ENCODE measurements at places on chromosomes 6 and 20.

DNA sequence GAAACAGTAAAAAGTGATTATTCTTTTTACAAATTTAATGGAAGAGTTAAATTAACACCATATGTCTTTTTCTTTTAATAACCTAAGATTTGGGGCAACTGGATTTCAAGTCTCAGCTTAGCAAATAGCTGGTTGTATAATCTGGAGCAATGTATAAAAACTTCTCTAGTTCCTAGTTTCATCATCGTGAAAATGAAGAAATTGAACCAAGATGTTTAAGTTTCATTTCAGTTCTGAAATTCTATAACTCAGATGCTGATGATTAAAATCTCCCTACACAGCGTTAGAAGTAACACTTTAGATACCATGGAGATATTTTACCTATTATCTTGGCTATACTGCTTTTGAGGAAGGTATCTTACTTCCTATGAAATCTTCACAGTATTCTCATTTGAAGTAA lies 252.0 kb downstream of the KIF16B start:
- DNase-seq, result no peak

GRCh38 chr6:10418862-10419748 lies 4.2 kb upstream of the TFAP2A start:
- DNase-seq, result no peak

- no peak for DNase-seq
These were observed 13.4 kb downstream of the IYD start for GRCh38 chr6:150382171-150382570.

- DNase-seq, result no peak
These were observed 5.3 kb upstream of the ZNF184 start for GRCh38 chr6:27478141-27478705.

DNA sequence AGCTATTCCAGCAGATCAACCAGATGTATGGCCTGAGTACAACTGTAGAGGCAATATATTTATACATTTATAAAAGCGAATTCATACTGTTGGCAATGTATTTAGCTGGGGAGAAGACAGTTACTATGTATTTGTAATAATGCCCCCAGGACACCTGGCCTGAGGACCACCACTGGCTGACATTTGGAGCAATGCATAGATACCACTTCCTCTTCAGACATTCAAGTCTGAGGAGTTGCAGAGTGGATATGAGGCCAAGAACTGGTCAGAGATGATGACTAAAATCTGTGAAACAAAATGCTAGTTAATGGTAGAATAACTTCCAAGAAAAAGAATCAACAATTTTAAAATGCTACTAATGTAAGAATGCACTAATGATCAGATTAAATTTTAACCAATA lies 462.3 kb downstream of the CDC5L start:
- no peak for DNase-seq

DNA sequence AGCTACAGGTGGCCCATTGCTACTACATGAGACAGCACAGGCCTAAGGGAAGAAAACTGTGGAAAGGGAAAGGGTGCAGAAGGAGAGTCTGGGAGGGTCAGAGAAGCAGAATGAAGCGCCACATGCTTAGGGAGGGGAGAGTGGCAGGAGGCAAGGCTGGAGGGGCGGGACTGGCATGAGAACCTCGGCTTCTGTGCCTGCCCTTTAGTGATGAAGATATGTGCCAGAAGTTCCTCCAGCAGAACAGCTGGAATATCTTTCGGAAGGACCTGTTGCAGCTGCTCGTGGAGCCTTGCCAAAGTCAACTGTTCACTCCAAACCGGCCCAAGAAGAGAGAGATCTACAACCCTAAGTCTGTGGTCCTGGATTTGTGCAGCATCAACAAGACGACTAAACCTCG lies 61.8 kb downstream of the CNBD2 start:
- DNase-seq, result no peak

DNA sequence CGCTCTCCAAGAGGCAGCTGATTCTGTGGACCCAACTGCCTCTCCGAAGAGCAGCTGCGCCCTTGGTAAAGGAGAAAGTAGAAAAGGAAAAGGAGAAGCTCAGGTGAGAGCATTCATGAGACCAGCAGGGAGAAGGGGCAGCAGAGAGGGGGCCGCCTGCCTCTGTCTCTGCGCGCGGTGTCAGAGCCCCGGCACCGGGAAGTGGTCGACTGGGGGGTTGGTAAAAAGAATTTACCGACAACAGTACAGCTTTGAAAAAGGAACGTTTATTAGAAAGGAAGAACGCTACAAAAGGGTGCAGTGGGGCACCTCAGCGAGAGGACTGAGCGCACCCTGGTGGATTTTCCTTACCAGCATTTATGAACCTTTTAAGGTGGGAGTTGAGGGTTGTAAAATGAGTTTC lies 61.9 kb downstream of the GPR6 start:
- no peak for DNase-seq

GRCh38 chr6:31058128-31058894 lies 48.0 kb downstream of the MUC22 start:
- DNase-seq, result no peak

DNA sequence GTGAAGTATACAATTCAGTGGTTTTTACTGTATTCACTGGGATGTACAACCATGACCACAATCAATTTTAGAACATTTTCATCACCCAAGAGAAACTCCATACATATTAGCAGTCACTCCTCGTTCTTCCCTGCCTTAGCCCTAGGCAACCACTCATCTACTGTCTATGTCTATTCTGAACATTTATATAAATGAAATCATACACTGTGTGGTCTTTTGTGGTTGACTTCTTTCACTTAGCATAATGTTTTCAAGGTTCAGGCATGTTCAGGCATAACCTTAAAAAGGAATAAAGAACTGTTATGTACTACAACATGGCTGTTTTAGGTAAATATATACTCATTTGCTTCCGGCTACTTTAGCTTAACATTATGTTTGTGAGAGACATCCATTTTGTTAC lies 37.3 kb downstream of the BLTP3A start:
- no peak for DNase-seq

- no peak for DNase-seq
These were observed 11.1 kb upstream of the ITPR3 start for GRCh38 chr6:33610067-33610466.

- DNase-seq, result no peak
These were observed 618 bp downstream of the RTN4IP1 start for GRCh38 chr6:106628658-106629102.

DNA sequence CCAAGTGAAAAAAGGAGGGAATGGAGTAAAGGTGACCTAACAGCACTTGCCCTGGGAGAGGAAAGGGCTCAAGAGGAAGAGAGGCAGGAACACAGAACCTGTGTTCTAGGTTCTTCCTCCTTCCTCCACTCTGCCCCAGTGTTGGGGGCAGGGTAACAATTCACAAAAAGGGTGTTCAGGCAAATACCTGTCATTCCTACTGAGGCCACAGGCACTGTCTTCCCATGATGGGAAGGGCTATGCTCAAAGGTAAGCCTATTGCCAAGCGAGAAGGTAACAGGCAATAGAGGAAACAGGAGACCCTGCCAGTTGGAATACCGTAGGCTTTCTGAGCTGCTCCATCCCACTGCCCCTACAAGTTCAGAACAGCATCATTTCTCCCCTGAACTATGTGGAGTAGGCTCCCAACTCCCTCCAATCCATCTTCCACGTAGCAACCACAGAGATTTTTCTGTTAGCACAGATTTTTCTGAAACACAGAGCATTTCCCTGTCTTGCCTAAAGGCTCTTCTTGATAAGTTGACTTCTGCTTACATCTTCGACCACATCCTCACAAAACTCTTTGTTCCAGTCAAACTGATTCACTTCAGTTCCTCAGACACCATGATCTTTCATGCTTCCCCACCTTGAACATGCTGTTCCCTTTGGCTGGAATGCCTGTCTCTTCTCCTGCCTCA lies 2.7 kb downstream of the AGPAT1 start:
- DNase-seq, result no peak

GRCh38 chr6:73285674-73286283 lies 22.8 kb upstream of the KHDC1 start:
- no peak for DNase-seq

DNA sequence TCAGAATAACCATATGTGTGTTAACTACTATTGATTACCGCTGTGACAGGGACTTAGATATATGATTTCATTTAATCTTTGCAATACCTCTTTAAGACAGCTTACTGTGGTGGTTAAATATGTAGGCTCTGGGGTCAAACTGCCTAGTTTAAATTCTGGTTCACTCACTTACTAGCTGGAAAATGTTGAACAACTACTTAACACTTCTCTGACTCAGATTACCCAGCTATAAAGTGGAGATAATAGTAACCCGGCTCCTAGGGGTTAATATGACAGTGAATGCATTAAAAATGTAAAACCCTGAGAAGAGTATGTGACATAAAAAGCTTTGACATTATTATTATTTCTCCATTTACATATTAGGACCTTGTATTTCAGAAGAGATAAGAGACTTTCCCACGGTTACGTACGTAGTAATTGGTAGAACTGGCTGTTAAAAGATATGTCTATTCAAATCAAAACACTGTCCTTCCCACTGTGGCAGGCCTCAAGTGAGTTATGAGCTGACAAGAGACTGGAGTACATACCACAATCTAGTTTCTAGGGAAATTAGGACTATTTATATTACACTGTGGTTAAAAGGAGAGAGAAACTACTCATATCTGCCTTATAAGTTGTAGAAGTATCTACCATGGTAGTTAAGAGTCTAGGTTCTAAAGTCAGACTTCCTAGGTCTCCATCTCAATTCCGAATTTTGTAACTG lies 4.4 kb upstream of the PLCB1 start:
- DNase-seq, result no peak

- DNase-seq, result no peak
These were observed 62.5 kb downstream of the AHI1 start for GRCh38 chr6:135434991-135435390.

DNA sequence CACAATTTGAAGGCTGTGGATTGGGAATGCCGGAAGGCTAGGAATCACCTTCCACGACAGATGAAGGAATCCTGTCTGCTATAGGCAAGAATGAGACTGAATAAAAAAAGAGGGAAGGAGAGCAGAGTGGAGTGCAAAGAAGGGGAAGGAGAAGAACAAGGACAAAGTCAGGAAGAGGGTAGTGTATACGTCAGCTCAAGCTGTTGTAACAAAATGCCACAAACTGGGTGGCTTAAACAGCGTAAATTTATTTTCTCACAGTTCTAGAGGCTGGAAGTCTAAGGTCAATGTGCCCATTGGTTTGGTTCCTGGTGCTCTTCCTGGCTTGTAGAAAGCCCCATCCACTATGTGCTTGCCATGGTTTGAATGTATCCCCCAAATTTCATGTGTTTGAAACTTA lies 104.5 kb downstream of the TTLL2 start:
- no peak for DNase-seq

- DNase-seq, result no peak
These were observed 28.0 kb downstream of the PTPRK start for GRCh38 chr6:128492386-128492785.

DNA sequence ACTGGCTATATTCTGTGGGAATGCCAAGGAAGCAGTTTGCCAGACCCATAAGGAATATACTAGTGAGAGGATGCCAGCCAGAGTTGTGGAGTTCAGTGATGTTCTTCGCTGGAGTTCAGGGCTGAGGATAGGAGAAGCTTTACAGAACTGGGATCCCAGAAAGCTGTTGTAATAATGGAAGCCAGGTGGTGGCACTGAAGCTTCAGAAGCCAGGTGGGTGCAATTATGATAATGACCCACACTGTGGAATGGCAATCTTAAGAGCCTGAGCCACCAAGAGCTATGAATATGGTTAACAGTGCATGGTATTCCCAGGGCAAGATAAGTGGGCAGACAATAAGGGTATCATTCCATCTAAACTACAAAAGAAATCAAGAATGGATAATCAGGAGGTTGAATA lies 25.1 kb upstream of the ENPP1 start:
- DNase-seq, result no peak

DNA sequence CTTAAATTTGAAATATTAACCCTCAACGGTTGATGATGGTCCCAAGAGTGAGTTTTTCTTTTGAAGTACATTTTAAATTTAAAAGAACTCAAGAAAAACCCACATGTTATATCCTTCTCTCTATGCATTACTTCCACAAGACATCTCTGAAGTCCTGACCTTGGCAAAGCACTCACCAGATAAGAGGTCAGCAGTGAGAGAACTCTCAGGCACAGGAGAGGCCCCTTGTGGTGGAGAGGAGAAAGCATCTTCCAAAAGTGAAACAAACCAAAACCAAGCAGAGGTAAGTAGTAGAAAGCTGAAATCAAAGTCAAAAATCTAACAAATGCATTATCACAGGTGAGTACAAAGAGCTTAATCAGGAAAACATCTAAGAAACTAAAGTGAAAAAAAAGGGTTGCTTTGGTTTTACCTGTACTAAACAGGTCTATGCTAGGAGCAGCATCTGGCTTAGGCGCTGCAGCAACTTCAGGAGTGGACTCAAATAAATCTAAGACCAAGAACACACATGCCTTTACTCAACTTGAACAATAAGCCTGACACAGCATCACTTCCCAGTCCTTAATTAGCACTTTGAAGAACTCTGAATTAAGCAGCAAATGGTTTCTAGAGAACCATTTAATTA lies 80.5 kb downstream of the PRSS35 start:
- no peak for DNase-seq

DNA sequence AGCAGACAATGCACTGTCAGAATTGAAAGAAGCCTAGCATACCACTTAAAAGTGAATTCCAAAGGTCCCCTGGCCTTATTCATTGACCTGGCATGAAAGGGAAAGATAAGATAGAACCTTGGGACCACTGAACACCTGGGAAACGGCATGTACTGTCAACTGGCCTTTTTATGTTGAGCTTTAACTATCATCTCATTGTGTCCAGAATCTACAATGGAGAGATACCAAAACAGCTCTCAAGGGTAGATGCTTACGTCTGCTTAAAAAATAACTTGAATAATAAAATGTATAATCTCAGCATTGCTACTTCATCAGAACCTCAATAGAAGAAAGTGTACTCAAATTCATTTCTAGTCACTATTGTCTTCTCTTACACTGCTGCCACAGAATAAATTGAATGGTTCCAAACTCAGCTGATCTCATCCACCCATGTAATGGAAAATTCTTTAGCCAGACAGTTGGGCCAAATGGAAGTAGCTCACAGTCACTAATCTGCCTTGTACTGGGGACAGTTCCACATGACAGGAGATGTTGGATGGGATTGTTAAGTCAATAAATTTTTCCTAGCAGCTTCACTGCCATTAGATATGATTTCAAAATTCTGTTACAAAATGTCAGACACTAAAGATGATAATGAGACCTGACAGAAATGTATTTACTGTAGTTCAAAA lies 93.8 kb downstream of the MLIP start:
- DNase-seq, result no peak

Measured in cortex of kidney (tissue), 1 donor.